ENCODE measurements at places on chromosomes 7 and 10.

GRCh38 chr10:4511509-4511908 is 314.5 kb upstream of the AKR1E2 start:
- DNase-seq: no peak

DNA sequence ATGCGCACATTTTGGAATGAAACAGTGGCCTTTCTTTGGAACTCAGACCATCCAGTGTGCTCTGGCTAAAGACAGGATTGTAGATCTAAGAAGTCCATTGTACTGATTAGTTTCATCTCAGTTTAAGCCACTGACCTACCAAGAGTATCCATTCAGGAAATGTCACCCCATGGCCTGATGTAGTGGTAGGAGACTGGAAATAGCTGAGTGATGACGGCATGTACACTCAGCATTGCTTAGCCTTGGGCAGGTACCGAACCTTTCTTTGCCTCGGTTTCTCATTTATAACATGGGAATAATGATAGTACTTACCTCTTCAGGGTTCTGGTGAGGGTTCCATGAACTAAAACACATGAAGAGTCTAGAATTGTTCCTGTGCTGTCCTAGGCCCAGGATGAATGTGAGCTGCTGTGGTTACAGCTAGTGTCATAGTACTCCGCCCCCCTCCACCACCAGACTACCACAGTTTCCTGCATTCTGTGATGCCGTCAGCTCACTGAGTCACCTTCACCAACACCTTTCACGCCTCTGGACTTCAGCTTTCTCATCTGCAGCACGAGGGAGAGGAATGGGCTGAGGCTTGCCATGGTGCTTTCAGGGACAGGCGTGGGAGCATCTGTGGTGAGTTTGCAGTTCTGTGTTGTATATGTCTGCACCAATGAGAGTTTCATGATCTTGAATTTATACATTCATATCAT is 484.0 kb upstream of the GALNT17 start:
- DNase-seq: no peak

DNA sequence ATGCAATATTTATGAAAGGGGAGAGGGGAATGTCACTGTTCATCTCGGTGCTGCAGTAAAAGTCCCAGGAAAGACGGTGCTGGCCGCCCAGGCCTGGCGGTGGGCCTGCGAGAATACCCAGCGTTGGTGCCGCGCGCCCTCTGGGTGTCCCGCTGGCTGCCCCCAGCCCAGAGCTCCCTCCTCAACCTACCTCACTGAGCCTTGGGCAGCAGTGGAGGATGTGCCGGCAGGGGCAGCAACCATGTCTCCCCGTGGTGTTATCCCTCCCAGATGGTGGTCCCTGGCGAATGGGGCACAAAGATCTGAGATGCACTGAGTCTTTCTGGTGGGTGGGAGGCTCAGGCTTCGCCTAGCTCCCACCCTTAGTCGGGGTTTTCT is 9.5 kb upstream of the TLX1 start:
- DNase-seq: no peak

- no peak for DNase-seq
Measured at GRCh38 chr10:127299956-127300689, 103.7 kb upstream of the INSYN2A start.

DNA sequence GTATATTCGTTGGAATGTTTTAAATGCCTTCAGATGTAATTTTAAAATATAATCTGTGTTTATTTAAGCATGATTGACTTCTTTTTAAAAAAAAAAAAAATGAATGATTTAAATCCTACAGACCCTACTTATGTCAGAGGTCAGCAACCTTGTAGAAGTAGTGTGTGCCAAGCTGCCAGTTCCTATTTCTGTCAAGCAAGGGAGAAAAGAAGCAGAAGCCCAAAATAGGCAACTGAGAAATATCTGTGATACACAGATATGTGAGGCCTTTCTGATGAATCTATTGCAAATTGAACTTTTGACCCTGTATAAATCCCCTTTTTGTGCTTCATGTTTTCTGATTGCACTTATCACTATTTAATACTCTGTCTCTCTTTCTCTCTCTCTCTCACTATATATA is 199.5 kb downstream of the LRRN3 start:
- no peak for DNase-seq

DNA sequence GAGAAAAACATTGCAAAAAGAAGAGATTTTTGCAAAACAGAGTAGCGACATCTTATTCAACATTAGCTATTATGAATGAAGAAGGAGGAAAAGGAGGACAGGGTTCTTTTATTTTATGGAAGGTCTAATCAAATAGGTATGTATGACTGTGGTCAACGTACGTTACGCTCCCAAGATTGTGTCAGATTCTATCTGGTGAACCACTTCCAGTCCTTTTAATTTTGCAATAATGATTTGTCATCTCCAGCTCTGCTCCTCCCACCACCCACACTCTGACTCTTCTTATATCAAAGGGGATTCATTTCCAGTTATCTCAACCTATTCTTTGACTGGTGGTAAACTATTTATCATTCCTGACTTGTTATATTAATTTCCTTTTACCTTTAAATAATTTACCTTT is 259.9 kb downstream of the CACNA2D1 start:
- no peak for DNase-seq

GRCh38 chr7:20777377-20778062 is 9.2 kb downstream of the SP8 start:
- DNase-seq: no peak
